ENCODE measurements at places on chromosomes 2 and 18.

DNA sequence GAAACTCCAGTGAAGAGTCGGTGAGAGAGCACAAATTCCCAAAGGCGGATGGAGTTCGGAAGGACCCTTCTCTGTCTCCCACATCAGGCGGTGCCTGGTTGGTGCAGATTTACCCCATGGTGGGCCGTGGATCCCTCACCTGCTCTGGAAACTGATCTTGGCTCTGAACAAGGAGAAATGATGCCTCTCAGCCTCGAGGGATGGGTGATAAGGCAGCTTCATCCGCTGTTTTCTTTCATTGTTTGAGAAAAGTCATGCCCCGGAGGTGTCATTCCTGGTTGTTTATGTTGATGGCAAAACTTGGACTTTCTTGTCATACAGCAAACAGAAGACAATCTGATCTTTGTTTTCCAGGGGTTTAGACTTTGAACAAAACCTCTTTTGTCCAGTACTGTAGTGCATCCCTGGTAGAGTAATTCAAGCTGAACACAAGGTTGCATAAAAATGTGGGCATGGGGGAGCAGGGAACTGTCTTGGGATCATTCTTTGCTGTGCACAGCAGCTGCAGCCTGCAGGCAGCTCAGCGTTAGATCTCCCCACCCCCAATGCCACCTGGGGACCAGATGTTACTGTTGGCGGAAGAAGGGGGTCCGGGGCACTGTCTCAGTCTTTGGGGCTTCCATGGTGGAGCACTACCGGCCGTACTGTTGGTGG is 81.3 kb downstream of the NFATC1 start:
- DNase-seq: no peak

DNA sequence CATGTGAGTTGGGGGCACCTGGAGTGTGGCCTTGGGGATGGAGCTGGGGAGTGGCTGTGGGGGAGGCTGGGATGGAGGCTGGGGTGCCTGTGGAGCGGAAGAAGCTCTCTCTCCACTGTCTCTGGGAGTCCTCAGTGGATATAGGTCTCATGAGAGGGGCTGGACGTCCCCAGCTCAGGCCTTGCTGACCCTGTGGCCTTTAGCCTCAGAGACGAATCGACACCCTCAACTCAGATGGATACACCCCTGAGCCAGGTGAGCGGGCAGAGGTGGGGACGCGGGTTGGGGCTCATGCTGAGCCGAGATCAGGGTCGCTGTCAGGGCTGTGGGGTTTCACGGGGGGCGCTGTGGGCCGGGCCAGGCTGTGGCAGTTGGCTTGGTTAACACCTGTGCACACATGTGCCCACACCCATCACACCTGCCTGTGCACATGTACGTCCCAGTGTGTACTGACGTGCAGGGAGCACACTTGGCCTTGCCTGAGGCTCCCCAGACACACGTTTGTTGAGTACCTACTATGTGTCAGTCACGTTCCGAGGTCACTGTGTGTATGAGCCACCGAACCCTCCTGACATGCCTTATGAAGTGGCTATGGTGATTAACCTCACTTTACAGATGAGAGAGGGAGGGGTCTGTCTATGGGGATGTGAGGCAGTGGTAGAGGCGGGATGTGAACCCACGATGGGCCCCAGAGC is 20.1 kb downstream of the ZAP70 start:
- DNase-seq: no peak

GRCh38 chr2:201176081-201176481 is 6.9 kb upstream of the CASP10 start:
- DNase-seq: no peak

DNA sequence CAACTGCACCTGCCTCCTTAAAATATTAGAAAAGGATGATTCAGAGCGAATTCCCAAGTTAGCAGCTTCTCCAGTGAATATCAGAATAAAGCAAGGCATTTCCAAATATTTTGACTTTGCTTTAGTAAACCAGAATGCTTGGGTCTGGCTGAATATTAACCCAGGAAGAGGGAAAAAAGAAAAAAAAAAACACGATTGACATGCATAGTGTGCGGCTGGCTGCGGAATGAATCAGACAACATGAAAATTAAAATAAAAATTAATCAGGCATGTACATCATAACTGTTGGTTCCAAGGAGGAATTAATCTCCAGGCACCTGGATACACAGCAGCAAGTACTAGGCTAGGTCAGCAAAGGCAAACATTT is 105.8 kb upstream of the NCKAP5 start:
- DNase-seq: no peak

- no peak for DNase-seq
Observed at GRCh38 chr2:108579623-108580022, 45.4 kb downstream of the LIMS1 start.

DNA sequence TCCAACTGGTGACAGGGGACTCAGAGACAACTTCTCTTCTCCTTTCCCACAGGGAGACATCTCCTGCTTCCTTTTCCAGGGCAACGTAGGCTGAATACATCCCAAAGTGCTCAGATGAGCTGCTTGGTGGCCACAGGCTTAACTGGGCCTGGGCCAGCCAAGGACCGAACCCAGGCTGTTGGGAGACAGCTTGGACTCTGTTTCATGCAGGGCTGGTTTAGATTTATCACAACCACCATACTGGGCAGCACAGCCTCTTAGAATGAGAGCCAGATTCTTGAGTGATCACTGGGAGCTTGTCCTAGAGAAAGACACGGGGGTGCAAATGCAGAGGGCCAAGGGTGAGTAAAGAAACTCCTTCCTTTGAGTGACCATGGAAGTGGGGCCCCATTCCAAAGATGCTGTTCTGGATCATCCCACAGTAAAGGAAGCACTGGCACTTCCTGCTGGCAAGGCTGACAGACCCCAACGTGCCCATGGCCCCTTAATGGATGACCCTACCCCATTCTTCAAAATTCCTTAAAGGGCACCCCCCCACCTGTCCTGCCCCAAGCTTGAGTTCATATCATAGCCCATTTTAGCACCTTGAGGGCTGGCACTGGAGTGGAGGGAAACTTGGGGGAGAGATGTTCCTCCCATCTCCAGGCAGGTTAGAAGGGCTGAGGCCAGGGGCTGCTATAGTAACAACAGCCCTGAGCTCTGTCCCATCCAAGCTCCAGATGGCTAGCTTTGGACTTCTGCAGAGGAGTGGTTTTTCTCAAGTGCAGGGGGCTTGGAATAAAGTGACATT is 84.1 kb downstream of the CAPN13 start:
- DNase-seq: no peak

DNA sequence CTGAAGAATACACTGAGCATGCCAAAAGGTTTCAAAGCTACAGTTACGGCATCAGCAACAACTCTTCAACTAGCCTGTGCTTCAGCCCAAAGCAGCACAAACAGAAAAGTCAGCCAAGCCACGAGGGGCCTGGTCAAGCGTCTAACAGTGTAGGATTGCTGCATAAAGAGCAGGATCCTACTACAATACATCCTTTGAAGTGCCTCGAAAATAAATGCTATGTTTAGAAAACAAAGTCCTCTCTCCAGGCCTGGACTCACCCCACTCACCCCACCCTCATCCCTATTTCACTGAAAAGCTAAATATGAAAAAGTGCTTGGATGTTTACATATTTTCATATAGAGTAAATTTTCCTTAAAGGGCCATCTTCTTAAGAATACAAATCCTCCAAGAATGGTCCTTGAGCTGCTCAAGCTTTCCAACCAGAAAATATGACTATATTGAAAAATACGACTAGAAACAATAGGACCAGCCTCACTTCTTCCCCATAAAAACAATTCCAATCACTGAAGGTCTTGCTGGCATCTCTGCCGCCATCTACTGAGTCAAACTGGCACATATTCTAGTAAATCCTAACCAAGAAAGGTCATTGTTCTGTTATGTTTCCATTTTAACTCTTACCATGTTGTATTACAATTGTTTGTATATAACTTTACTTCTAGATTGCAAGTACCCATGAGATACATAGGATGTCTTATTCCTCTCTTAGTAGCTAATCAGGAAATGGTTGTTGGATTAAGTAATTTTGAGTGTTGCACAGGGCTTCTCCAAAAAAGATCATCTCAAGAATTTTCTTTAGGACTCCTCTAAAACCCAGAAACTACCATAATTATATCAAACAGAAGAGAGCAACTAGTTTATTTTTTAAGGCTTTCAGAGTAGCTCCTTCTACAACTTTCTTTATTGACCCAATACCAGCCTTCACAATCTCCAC is 63.6 kb downstream of the CLHC1 start:
- DNase-seq: no peak

GRCh38 chr2:173550143-173550542 is 195.5 kb downstream of the CDCA7 start:
- DNase-seq: no peak

DNA sequence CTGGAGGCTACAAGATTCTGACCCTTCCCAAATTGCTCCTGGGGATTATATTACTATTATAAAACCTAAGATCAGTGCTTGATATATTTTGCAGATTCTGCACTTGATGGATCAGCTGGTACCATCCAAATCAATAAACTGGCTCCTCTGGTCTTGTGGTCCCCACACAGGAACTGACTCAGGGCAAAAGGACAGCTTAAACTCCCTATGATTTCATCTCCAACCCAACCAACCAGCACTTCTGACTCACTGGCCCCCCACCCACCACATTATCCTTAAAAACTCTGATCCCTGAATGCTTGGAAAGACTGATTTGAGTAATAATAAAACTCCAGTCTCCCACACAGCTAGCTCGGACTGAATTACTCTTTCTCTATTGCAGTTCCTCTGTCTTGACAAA is 82.1 kb downstream of the TMEM163 start:
- DNase-seq: no peak

- DNase-seq: no peak
Observed at GRCh38 chr2:162073888-162074631, at the start of gene DPP4. TSS of gene DPP4 (minus strand) at chr2:162074215. CDS start at chr2:162073981, 234 bp downstream.

GRCh38 chr2:28356095-28356911 is 36.4 kb upstream of the FOSL2 start:
- DNase-seq: no peak

DNA sequence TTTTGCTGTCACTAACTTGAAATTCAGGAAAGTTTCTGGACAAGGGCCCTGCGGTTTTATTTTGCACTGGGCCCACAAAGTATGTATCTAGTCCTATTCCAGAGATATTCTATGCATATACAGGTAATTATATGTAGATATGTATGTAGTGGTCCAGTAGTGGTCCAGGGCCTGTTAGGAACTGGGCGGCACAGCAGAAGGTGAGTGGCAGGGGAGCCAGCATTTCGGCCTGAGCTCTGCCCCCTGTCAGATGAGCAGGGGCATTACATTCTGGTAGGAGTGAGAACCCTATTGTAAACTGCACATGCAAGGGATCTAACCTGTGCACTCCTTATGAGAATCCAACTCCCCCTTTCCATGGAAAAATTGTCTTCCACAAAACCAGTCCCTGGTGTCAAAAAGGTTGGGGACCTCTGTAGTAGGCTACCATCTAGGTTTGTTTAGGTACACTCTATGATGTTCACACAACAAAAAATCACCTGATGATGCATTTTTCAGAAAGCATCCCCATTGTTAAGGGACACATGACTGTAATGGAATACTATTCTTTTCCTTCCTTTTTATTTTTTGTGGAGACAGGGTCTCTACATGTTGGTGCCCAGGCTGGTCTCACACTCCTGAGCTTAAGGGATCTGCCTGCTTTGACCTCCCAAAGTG is 2.8 kb upstream of the PPP4R3B start:
- no peak for DNase-seq

GRCh38 chr2:177636672-177637071 is 244.1 kb downstream of the AGPS start:
- no peak for DNase-seq

DNA sequence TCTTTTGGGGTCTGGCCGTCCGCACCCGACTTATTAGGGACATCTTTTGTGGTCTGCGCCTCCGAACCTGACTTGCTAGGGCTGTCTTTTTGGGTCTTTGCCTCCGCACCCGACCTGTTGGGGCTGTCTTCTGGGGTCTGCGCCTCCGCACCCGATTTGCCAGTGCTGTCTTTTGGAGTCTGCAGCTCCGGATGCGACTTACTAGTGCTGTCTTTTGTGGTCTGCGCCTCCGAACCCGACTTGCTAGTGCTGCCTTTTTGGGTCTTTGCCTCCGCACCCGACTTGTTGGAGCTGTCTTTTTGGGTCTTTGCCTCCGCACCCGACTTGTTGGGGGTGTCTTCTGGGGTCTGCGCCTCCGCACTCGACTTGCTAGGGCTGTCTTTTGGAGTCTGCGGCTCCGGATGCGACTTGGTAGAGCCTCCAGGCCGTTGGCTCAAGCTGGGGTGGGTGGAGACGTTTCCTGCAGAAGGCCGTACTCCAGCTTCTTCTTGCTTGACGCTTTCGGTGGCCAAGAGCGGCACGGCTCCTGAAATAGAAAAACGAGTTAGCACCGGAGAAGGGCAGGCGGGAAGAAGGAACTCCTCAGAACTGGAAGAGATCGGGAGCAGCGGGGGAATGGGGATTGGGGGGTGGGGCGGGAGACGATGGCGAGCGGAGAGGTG is 498 bp downstream of the TGOLN2 start:
- DNase-seq: no peak

- DNase-seq: no peak
Observed at GRCh38 chr2:13585732-13586131, 869.0 kb downstream of the TRIB2 start.

- DNase-seq: no peak
Observed at GRCh38 chr2:217325816-217326215, 466.0 kb upstream of the TNP1 start.

GRCh38 chr2:40346535-40347354 is 105.1 kb downstream of the SLC8A1 start:
- no peak for DNase-seq

DNA sequence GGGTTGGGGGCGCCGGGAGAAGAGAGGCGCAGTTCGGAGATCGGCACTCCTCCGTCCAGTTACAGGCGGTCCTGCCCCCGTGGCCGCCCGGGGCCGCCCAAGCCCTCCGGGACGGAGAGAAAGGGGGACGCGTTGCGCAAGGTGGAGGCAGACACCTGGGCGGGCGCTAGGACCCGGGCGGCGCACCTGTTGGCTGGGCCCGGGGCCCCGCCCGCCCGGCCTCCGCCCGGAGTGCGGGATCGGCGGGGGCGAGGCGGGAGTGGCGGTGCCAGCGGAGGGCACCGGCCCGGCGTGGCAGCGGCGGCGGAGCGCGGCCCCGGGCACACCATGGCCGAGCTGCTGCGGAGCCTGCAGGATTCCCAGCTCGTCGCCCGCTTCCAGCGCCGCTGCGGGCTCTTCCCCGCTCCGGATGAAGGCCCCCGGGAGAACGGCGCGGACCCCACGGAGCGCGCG is at the start of gene SGPP2:
TSS of gene SGPP2 (plus strand) at position 268 of the 453 bp plus-strand sequence. CDS start at position 328, 60 bp downstream.
- DNase-seq: no peak

GRCh38 chr18:37529863-37530262 is 35.7 kb downstream of the CELF4 start:
- no peak for DNase-seq

GRCh38 chr2:136251885-136252585 is 134.1 kb upstream of the CXCR4 start:
- no peak for DNase-seq

GRCh38 chr18:9201224-9201623 is 64.6 kb downstream of the ANKRD12 start:
- no peak for DNase-seq

GRCh38 chr2:33488178-33488690 is 11.8 kb downstream of the RASGRP3 start:
- DNase-seq: no peak

GRCh38 chr2:30487603-30488002 is 40.6 kb downstream of the LCLAT1 start:
- DNase-seq: no peak

- no peak for DNase-seq
Observed at GRCh38 chr2:221911890-221912289, 339.8 kb upstream of the EPHA4 start.

GRCh38 chr2:203894262-203894661 is 26.7 kb downstream of the CTLA4 start:
- no peak for DNase-seq

GRCh38 chr2:196399096-196399495 is 227.7 kb upstream of the STK17B start:
- no peak for DNase-seq

GRCh38 chr18:76545433-76546087 is 50.5 kb upstream of the ZNF516 start:
- DNase-seq: no peak
